ENCODE measurements at places on chromosomes 11 and 22.

- DNase-seq, result no peak
Measured at GRCh38 chr22:47550524-47551430, 788.3 kb downstream of the TBC1D22A start.

GRCh38 chr11:19597876-19598275 is 114.8 kb upstream of the NAV2 start:
- DNase-seq, result peak; percentile 45

- DNase-seq, result no peak
Measured at GRCh38 chr11:63146581-63146980, 2.6 kb upstream of the SLC22A24 start.

DNA sequence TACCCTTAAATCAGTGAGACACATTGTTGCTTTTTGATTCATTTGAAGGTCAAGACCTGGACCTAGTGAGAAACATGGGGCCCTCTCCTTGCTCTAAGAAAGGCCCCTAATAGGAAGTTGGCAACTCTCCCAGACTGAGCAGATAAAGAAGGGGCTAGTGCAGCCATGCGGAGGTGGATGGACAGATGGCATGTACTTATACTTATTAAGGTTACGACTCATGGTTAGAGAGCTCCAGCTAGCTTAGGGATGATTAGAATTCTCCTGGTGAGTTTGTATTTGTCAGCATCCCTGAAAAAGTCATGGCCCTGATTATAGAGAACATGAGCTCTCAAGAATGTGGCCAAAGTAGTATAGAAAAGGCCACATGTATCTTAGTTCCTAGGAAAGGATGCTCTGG is 112.1 kb upstream of the BDNF start:
- no peak for DNase-seq

DNA sequence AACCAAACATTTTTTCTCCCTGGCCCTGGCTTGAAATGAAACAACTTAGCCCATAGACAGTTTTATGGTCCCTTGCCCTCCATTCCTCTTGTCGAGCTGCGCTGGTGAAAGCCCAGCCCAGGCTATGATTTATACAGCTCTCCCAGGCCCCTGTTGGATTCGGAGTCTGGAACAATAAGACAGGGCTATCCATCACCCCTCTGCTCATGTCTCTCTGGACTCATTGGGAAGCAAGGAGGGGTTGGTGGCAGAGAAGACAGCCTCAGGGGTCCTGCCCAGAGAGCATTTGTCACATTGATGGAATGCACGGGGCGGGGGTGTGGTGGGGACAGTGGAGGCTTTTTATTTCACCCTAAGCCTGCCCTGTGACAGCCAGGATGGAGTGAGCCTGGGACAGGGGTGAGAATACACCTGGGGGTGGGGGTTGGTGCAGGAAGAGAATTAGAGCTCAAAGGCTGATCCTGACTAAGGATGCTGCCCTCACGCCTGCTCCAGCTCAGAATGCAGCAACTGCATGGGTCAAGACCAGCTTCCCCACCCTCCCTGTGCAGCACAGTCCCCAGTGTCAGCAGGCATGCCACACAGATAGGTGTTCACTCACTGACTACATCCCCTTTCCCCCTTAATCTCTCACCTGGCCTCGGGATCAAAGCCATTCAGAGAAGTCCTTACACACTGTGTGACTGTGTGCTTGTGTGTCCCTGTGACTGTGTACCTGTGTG is 10.0 kb upstream of the PKNOX2 start:
- DNase-seq, result no peak
